ENCODE measurements at places on chromosomes 1 and 21.

DNA sequence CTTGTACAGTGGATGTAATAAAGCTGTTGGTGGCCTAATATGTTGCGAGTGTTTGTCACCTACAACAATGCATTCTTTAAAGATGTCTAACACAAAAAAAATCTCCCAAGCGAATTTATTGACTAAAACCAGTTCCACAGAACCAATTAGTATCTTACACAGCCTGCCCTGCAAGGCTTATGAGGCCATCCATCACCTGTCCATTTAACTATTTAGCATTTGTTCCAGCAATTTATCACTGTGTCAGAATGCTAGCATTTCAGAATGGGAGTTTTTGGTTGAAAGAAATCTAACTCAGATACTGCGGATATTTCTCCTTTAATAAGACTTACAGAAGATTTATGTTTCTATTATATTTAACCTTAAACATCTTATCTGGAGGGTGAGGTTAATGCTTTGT, 831.1 kb upstream of the PRMT6 start:
- DNase-seq = no peak

DNA sequence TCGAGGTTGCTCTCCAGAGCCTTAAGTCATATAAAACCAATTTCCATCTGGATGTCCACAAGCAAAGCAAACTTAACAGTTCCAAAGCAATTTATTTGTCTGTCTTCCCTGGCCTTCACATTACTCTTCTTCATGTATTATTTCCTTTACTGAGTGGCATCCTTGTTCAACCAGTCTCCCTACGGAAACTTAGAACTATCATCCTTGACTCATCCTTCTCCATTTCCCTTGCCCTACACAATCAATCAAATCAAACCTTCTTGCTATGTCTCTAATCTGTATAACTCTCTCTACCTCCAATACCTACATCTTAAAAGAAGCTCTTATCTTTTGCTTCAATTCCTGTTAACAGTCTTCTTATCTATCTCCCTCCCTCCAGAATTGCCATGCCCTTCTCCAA, 25.4 kb downstream of the EGLN1 start:
- no peak for DNase-seq

DNA sequence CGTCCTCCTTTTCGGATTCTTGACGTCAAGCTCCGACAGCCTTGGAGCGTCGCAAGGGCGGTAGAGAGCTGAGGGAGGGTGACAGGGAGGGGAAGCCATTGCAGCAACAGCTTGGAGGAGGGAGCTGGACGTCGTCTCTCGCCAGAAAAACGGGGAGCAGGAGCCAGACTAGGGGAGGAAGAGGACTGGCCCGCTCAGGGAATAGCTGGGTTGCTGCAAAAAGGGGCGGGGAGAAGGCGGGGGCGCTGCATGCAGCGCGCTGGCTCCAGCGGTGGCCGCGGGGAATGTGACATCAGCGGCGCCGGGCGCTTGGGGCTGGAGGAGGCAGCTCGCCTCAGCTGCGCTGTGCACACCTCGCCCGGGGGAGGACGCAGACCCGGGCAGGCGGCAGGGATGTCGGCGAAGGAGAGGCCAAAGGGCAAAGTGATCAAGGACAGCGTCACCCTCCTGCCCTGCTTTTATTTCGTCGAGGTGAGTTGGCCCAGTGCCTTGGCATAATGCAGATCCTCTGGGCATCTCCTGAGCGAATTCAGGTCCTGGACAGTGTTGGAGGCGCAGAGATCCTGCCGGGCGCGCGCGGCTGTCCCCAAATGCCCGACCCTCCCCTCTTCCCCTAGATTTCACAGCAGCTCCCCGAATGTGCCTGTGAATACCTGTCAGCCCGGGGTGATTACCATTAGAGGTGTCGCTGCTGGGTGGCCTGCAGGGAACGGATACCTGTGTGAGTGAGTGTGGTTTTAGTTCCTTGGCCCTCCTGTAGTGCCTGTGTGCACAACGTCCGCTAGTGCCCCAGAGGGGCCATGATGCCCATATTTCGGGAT, at the start of gene PLPPR4:
PLPPR4 (plus strand) TSS at position 292 of the 821 bp plus-strand sequence; CDS start at position 394, 102 bp downstream.
- no peak for DNase-seq

DNA sequence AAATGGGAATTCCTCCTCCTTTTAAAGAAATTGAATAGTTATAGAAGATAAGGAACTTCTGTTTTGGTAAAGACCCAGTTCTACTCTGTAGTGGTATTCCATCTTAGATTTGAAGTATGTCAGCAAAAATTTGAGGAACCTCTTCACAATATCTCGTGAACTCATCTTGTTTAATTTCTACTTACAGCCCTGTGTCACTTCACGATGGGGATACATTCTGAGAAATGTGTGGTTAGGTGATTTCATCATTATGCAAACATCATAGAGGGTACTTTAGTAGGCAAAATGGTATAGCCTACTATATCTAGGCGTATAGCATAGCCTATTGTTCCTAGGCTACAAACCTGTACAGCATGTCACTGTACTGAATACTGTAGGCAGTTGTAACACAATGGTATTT, 36.0 kb downstream of the ALG6 start:
- DNase-seq = no peak

- no peak for DNase-seq
These were observed 163.2 kb downstream of the GALNT2 start for GRCh38 chr1:230230273-230230672.

- no peak for DNase-seq
These were observed 31.9 kb downstream of the SPTA1 start for GRCh38 chr1:158654571-158654970.

- no peak for DNase-seq
These were observed 27.6 kb downstream of the C2CD2 start for GRCh38 chr21:41926117-41926806.
